ENCODE measurements at places on chromosomes 7 and 10. TPM values are rescaled to one million over a fixed set of nuclear protein-coding genes. Genes with fewer than 3 reads are reported as not detected.

CPXM2 gene
- 0.33 TPM for total RNA-seq

MPLKIP gene
- 25.0 TPM for total RNA-seq

PAPOLB gene
- total RNA-seq = 0.10 TPM

CAMK2G gene
- 27.7 TPM for total RNA-seq

MLXIPL gene
- 8.7 TPM for total RNA-seq

DENND2A gene
- total RNA-seq = 41.0 TPM

PDZD7 gene
- total RNA-seq = 0.54 TPM

BHLHA15 gene
- 1.2 TPM for total RNA-seq

CUBN gene
- total RNA-seq = 8.8 TPM

ADRA2A gene
- total RNA-seq = 1.5 TPM

AZGP1 gene
- total RNA-seq = not detected

CYP26C1 gene
- 0.31 TPM for total RNA-seq

TMEM130 gene
- not detected for total RNA-seq

SP8 gene
- total RNA-seq = 0.82 TPM

LRRC18 gene
- total RNA-seq = not detected

HMX2 gene
- total RNA-seq = not detected

CALHM1 gene
- not detected for total RNA-seq

TAS2R40 gene
- total RNA-seq = not detected

ZNF239 gene
- total RNA-seq = 0.90 TPM

ELN gene
- 44.8 TPM for total RNA-seq

AOAH gene
- 0.28 TPM for total RNA-seq

FHIP2A gene
- 50.1 TPM for total RNA-seq

MRPS33 gene
- total RNA-seq = 32.2 TPM

PRXL2A gene
- total RNA-seq = 147 TPM

COL13A1 gene
- 22.6 TPM for total RNA-seq

PON1 gene
- 1.5 TPM for total RNA-seq

ACSM6 gene
- total RNA-seq = not detected

ARHGEF35 gene
- total RNA-seq = 6.1 TPM

PODXL gene
- total RNA-seq = 302 TPM

SSBP1 gene
- 130 TPM for total RNA-seq

PDLIM1 gene
- 125 TPM for total RNA-seq

GPR15LG gene
- total RNA-seq = not detected

OR2F1 gene
- not detected for total RNA-seq

POMZP3 gene
- total RNA-seq = 237 TPM

FAM20C gene
- 3.1 TPM for total RNA-seq

PRF1 gene
- not detected for total RNA-seq

SEMA4G gene
- total RNA-seq = 8.0 TPM

MKX gene
- 0.80 TPM for total RNA-seq

IDI2 gene
- total RNA-seq = not detected

NPSR1 gene
- total RNA-seq = not detected

MUC3A gene
- total RNA-seq = 3.4 TPM

ADAMTS14 gene
- 1.1 TPM for total RNA-seq

Data from endothelial cell (in vitro differentiated cells).